ENCODE measurements at places on chromosomes 16 and 17.

DNA sequence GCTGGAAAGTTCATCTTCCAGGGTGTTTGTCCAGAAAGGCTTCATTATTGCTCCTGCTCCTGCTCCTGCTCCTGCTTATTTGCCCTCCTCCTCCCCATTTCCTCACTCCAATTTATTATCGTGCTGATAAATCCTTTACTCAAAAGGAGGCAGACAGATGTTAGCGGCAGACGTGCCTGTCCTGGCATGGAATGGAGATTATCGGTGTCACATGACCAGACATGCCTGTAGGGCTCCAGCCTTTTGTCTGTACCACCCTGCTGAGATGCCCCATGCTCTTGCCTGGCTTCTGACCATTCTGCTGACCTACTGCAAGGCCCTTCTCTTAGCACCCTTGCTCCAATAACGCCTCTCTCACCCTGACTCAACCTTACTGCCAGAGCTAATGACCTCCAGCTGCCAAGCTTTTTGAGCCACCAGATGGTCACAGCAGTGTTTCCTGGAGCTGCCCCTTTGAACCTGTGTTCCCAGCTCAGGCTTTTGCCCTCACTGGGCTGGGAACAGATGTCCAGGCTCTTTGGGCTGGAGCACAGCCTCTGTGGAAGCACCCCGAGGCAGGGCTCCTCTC, 12.8 kb downstream of the DNAH9 start:
- no peak for DNase-seq

- no peak for DNase-seq
These were observed 75.2 kb upstream of the RNU2-1 start for GRCh38 chr17:43308999-43309398.

- no peak for DNase-seq
These were observed 14.5 kb downstream of the CCDC92B start for GRCh38 chr17:2734939-2735338.

GRCh38 chr17:20271011-20271610, 196.2 kb downstream of the LGALS9B start:
- DNase-seq = no peak

- DNase-seq = no peak
These were observed 72.4 kb downstream of the NOG start for GRCh38 chr17:56665864-56666263.

DNA sequence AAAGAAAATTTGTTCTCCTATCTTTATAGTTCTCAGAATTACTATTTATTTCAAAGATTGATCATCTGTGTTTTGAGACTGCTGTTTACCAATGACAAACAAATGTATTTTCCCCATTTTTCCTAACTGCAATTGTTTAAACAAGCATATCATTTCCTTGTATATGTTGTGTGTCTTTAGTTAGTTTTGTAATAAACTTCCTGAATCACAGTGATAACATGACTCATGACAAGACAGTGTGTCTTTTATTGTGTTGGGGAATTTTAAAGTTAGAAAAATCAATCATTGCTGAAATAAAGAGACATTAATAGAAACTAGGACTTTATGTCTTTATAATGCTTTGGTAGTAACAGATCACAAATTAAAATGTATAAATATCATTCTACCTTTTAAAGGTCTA, 348.5 kb downstream of the KCNJ2 start:
- no peak for DNase-seq

- DNase-seq = no peak
These were observed 4.8 kb downstream of the XYLT2 start for GRCh38 chr17:50350733-50351132.

- no peak for DNase-seq
These were observed 23.1 kb upstream of the ITGAX start for GRCh38 chr16:31331807-31332301.

DNA sequence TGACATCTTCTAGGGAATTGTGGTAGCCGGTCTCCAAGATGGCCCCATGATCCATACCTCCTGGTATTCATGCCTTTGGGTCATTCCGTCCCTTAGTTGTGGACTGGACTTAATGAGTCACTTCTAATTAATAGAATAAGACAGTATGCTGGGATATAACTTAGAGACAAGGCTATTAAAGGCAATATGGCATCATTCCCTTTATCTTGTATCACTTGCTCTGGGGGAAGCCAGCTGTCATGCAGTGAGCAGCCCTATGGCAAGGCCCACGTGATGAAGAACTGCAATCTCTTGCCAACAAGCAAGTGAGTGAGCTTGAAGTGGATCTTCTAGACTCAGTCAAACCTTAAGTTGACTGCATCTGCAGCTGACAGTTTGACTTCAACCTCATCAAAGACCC, 97.8 kb upstream of the MED13 start:
- DNase-seq = no peak

DNA sequence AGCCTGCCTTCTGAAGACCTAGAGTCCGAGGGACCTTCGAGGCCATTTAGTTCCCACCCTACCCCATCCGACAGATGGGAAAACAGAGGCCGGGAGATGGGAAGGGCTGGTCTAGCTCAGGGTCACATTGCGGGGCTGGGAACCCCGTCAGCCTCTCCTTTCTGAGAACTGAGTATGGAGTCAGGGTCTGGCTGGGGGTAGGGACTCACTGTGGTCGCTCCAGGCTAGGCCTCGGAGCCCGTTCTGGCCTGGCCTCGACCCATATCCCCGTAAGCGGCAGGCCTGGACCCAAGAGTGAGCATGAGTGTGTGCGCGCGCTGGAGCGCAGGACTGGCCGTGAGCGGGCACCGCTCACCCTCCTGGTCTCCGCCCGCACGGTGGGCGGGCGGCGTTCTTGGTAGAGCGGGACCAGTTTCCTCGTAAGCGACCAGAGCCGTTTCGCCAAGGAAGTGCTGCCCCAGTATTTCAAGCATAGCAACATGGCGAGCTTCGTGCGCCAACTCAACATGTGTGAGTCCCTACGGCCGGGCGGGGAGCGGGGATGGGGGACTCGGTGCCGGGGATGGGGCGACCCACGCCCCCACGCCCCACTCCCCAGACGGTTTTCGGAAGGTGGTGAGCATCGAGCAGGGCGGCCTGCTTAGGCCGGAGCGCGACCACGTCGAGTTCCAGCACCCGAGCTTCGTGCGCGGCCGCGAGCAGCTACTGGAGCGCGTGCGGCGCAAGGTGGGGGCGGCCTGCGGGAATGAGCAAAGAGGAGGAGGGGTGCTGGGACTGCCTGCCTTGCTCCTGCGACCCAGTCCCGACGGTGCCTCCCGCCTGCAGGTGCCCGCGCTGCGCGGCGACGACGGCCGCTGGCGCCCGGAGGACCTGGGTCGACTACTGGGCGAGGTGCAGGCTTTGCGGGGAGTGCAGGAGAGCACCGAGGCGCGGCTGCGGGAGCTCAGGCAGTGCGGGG, 855 bp downstream of the HSF4 start:
- DNase-seq = no peak

DNA sequence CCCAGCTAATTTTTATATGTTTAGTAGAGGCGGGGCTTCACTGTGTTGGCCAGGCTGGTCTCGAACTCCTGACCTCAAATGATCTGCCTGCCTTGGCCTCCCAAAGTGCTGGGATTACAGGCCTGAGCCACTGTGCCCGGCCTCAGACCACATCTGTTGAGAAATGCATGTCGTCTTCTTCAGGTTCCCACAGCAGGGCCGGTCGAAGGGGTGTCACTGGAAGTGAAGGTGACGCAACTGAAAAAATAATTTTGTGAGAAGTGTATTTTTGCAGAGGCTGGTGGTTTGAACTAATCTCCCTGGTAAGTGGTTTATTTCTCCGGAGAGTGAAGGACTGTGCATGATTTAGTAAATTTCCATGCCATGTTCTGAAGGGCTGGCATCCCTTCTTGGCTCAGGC, 33.4 kb upstream of the IL34 start:
- DNase-seq = no peak

GRCh38 chr17:17921192-17922069, 50.8 kb downstream of the TOM1L2 start:
- DNase-seq = peak; percentile 86

GRCh38 chr17:54807331-54807730, 93.3 kb upstream of the TOM1L1 start:
- DNase-seq = no peak

GRCh38 chr16:63059676-63060075, 1023.4 kb upstream of the CDH8 start:
- no peak for DNase-seq

- no peak for DNase-seq
These were observed 17.1 kb downstream of the C1QTNF1 start for GRCh38 chr17:79041041-79041570.

DNA sequence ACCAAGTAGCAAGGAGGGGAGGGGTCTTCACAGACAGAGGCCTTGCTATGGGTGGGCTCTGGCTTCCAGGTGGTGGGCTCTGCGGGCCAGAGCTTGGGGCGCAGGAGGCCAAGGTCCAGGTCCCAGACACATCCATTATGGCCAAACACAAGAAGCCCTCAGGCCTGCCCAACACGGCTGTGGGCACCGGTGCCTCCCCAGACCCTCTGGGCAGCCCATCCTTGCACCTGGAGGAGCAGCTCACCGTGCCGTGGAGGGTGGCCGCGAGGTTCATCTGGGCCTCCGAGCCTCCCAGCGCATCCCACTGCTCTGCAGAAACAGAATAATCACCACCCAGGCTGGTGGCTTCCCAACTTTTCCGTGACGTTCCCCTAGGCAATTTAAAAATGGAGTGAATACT, 55.9 kb downstream of the TBC1D16 start:
- peak; percentile 25 for DNase-seq

- DNase-seq = no peak
These were observed 36.7 kb downstream of the MYH10 start for GRCh38 chr17:8593830-8594229.

- no peak for DNase-seq
These were observed 26.3 kb upstream of the CDC42EP4 start for GRCh38 chr17:73338050-73338521.

GRCh38 chr17:388087-388486, 35.5 kb upstream of the RPH3AL start:
- DNase-seq = no peak

DNA sequence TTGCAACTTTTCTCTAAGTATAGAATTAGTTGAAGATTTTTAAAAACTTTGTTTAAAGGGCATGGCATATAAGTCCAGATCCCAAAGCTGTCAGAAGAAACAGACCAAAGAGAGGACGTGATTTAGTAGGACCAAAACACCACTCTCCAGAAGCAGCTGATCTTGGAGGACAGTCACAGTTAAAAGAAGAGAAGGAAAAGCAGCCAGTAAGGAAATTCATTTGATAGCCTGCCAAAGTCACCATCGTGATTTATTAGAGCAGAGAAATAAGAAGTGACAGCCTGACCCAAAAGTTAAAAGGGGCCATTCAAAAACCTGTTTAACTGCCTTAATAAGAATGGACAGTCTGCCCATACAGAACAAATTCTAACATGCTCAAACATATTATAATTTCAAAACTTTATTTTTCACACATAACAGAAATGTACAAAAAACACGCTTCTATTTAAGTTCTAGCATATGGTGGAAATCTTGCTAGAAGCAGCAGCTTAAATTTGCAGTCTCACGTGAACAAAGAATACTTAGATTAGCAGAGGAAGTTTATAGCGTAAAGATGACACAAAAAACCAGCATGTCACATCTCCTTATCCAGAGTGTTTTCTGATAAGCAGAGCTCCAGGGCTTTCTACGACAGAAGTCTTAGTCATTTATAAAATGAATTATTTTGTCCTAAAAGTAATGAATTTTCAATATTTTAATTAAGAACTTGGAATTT, 37.2 kb downstream of the TXNDC11 start:
- DNase-seq = no peak

DNA sequence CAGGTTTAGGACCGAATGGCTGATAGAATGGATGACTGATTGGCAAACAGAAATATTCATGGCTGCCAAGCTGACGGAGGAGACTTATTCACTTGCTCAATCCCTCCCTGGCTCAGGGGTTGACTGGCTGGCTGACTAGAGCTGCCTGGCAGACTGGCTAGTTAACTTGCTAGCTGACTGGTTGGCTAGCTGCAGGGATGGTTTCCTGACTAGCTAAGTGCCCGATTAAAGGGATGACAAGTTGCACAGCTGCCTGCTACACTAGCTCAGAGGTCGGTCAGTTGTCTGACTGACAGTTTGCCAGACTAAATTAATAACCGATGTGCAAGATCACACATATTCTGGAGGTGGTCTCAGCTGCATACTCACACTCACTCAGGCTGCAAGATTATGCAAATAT, 1208.4 kb upstream of the CDH8 start:
- no peak for DNase-seq

DNA sequence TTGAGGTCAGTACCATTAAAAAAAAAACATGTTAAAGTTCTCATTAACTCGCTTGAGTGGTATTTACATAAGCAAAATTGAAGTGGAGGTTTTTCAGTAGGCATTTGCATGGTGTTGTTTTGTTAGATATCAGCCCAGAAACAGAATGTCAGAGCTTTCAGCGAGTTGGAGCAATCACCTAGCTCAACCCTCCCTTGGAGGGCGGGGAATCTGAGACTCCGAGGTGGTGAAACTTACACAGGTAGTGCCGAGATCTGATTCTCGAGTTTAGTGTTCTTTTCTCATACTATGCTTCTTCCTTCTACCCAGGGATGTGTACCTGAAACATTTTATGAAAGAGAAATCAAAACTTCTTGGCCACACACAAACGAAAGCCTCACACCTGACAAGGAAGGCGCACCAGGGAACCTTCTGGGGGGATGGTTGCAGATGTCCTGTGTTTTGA, 6.6 kb downstream of the SEC14L1 start:
- DNase-seq = no peak

DNA sequence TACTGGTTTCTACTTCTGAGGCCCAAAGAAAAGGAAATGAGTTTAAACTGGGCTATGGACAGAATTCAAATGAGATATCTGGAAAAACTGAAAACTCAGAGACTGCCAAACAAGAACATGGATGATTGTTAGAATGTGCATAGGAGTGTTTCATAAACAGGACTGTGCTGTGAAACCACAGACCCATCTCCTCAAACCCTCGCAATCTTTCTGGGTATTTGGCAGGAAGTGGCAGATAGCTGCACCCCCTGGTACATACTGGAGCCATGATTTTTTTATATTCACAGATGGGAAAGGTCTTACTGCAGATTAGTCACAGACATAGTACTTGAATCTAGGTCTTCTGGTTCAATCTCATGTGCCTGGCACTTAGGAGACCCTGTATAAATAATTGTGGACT, 145.0 kb downstream of the CCDC182 start:
- DNase-seq = no peak

GRCh38 chr17:38510421-38511149, 82.3 kb downstream of the ARHGAP23 start:
- peak; percentile 71 for DNase-seq

GRCh38 chr17:63601439-63602371, 1.0 kb downstream of the TACO1 start:
- DNase-seq = no peak

GRCh38 chr16:11016524-11016988, 72.2 kb downstream of the CLEC16A start:
- DNase-seq = no peak

GRCh38 chr16:27464626-27465482, 62.9 kb downstream of the IL21R start:
- no peak for DNase-seq

DNA sequence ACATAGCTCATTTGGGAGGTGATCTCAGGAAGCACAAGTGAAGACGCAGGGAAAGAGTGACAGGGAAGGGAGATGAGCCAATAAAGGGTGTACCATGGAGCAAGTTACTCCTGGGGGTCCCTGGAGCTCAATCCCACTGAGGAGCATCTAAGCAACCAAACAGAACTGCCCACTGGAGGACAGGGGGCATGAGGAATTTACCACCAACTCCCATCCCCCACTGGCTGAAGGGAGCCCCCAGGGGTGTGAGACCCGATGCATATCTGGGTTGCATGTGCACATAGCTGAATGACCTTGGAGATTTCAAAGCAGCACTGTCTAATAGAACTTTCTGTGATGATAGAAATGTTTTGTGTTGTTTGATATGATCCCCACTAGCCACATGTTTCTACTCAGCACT, 29.6 kb downstream of the C16orf82 start:
- no peak for DNase-seq

Measured in H9 (cell line).